ENCODE measurements at places on chromosomes 16 and 17. TPM values are rescaled to one million over a fixed set of nuclear protein-coding genes. Genes with fewer than 3 reads are reported as not detected.

DNA sequence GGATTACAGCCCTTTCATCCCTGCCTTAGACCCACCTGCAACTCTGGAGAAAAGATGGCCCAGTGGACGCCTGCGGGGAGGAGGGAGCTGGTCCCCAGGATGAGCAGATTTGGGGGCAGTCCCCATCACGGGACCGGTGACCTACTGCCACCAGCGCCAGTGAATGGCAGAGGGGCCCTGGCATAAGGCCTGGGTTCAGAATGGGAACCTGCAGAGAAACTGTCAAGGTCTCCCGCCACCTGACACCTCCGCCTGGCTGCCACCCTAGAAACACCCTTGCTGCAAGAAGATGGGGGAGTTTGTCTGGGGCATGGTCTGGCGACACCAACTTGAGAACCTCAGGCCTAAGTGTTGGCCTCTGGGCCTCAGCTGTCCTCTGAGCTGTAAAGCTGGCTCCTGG, 335.7 kb downstream of the SEC14L1 start:
- DNase-seq = no peak

- no peak for DNase-seq
These were observed 152.7 kb upstream of the CDH11 start for GRCh38 chr16:65274566-65274965.

- DNase-seq = no peak
These were observed 23.2 kb downstream of the COTL1 start for GRCh38 chr16:84594725-84595038.

- peak; percentile 54 for DNase-seq
These were observed 47.1 kb downstream of the SPACA3 start for GRCh38 chr17:33038740-33039139.

DNA sequence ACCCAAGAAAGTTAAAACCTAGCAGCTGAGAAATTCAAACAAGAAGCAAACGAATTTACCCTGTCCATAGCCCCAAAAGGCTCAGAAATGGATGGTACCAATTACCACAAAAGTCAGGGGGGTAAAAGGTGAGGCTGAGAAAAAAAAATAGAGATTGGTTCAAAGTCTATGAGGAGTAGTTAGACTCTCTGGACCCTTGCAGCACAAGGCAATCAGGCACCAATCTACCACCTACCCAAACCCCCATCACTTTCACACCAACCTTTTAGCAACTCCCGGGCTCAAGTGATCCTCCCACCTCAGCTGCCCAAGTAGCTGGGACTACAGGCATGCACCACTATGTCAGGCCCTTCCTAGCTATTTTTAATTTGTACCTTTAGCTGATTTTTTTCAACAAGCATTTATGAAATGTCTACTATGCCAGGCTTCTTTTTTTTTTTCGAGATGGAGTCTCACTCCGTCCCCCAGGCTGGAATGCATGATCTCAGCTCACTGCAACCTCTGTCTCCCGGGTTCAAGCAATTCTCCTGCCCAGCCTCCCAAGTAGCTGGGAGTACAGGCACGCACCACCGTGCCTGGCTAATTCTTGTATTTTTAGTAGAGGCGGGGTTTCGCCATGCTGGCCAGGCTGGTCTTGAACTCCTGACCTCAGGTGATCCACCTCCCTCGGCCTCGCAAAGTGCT, 40.8 kb downstream of the USP32 start:
- DNase-seq = no peak

DNA sequence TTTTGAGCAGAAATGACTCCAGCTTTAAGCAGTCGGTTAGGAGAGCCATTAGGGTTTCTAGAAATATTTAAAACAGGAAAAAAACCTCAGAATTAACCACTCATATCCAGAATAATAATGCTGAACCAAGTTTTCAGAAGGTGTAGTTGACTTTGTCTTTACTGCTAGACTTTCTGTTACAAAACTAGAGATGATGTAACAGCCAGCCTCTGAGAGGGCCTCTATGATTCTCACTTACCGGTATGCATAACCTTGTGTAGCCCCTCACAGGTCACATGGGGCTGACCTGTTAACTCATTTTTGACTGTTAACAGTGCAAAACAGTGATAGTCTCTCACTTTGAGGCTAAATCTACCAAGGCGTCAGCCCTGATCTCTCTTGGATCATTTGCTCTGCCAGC, 74.3 kb downstream of the TEX14 start:
- DNase-seq = no peak

DNA sequence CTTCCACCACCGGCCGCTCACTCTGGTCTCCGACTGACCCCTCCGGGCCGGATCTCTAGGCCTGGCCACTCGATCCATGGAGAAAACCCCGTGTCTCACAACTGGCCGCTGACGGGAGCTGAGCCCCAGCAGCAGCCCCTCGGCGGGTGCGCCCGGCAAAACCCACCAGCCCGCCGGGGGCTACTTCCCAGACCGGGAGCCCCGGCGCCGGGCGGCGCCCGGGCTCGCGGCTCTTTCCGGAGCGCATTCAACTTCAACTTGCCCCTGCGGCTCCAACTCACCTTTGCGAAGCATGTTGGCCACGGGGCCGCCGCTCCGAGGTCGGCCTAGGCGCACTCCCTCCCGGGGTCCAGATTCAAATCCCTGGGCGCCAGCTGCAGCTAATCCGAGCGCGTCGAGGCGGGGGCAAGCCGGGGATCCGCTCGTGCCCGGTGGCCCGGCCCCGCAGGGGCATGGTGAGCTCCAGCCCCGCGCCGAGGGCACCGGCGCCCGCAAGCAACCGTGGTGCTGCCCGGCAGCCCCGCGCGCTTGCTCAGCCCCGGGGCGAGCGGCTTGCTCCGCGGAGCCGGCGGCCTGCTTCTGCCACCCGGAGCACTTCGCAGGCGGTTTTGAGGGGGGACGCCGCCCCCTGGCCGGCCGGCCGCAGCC, 438 bp downstream of the RTN4RL1 start:
- DNase-seq = no peak

DNA sequence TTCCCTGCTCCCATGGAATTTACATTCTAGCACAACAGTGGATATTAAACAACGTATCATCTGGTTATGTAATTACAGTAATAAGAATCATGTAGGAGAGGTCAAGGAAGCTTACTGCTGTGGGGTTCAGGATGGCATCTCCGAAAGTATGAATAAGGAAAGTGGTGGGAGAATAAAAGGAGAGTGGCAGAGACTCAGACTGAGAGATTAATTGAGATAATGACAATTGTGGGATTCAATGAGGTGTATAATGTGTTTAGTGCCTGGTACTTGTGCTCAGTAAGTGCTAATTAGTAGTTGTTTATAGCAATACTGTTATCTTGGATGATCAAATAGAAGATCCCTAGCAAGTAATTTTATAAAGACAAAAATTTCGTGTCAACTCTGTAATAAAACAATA, 45.3 kb downstream of the NF1 start:
- no peak for DNase-seq

- no peak for DNase-seq
These were observed 2.4 kb downstream of the ABAT start for GRCh38 chr16:8676737-8677375.

GRCh38 chr17:48620461-48621139, 5.5 kb upstream of the HOXB8 start:
- no peak for DNase-seq

GRCh38 chr17:3316836-3317235, 18.7 kb upstream of the OR3A1 start:
- DNase-seq = no peak

GRCh38 chr17:14575471-14575953, 274.6 kb downstream of the HS3ST3B1 start:
- no peak for DNase-seq

GRCh38 chr16:58155839-58156238, 26.7 kb upstream of the CFAP20 start:
- DNase-seq = no peak

DNA sequence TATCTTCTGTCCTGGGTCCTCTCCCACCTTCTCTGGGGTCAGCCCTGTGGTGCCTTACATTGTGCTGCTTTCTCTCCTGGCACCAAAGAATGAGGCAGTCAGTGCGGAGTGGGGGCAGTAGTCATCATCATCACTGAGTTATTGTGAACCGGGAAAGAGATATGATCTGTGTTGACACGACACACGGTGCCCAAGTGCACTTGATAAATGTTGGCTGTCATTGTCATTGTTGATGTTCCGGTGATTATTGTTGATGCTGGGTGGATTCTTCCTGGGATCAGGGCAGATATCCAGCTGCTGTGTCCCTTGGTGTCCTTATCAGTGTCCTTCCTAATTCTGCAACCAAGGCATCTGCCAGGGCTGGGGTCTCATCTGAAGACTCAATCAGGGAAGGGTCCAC, 121.7 kb downstream of the ABCC6 start:
- no peak for DNase-seq

- DNase-seq = no peak
These were observed 80.9 kb upstream of the STAC2 start for GRCh38 chr17:39306509-39307212.

- no peak for DNase-seq
These were observed 77.1 kb downstream of the MRM3 start for GRCh38 chr17:859061-859823.

- DNase-seq = no peak
These were observed 37.9 kb downstream of the COTL1 start for GRCh38 chr16:84579936-84580335.

- DNase-seq = no peak
These were observed 120.1 kb downstream of the ABCA8 start for GRCh38 chr17:68835071-68835470.

GRCh38 chr16:12111223-12111622, 134.7 kb downstream of the SNX29 start:
- no peak for DNase-seq

DNA sequence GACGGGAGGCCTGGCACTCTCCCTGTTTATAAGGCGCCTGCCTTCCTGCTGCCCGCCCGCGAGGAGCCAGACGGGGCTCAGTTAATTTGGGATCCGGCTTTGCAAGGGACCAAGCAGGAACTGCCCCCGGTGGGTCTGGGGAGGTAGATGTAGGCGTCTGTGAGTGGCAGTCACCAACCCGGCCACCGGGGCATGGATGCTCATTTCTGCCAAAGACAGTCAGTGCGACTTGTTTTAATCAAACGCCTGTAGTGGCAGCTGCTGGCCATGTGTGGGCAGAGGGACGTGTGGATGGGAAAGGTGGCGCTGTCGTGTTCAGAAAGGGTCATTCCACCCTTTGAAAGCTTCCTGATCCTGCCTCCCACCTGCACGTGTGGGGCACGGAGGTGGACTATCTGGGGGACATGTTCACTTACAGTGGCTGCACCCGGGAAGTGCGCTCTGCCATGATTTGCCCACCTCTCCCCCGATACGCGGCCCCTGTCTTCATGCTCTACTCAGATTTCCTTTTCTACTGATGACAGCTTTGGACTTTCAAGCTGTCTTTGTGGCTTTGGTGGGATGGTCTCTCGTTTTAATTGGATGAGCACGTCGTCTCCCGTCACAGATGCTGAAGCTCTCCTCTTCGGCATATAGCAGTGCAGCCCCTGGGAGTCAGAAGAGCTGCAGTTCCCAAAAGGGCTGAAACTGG, 60.3 kb upstream of the CIBAR2 start:
- peak; percentile 16 for DNase-seq

GRCh38 chr16:58114827-58115825, 14.1 kb downstream of the CFAP20 start:
- DNase-seq = no peak

DNA sequence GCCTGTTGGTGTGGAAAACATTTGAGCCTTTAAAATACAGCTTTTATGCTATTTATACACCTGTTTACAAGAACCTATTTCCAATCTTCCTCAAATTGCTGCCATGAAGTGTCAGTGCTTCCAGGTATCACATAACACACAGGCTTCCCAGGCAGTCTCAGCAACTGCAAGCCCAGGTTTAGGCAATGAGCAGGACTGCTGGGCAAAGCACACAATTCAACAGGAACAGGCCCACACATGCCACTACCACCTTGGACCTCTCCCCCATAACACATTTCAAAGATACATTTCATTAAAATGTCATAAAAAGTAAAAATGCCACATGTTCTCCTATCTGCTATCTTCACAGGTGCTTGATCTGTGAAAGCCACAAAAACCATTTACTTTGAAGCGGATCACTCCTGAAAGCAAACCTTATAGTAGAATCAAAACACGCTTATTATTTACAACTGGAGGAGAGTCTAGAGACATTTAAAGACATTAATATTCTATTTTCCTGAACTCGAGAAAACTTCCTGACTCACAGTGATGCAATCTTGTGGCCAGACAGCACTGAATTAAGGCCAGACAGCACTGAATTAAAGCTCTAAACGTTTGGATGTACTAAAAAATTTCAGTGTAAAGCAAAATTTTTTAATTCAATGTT, 31.5 kb downstream of the ANKFY1 start:
- DNase-seq = no peak

DNA sequence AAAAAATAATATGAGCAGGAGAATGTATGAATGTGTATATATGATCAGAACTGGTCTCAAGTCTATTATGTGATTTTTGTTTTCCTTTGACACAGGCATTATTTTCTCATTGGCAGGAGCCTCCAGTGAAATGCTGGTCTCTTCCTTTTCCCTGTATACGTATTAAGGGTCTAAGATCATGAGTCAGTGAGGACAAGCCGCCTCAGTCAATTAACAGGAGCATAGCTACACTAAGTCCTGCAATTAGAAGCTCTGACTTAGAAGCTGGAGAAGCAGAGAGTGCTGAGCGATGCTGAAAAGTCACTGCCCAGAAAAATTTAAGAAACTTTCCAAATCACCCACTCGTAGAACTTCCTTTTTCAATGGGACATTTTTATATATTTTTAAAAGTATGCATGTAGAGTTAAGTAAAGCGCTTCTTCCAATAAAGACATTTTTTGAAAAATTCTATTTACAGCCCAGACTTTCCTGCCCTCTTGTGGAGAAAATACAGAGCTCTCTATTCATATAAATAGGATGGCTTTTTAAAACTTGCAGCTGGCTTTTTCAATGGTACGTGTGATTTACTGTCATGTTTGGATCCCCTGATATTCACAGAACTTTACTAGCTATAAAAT, 70.2 kb upstream of the PSMD7 start:
- DNase-seq = no peak

Gene CCR7
- total RNA-seq = 325 TPM

Gene IL17C
- total RNA-seq = 0.18 TPM

Gene CCT6B
- total RNA-seq = 0.95 TPM

Gene GNG13
- total RNA-seq = not detected

Gene CBX2
- total RNA-seq = 4.3 TPM

Gene EIF3C
- total RNA-seq = 952 TPM

Gene DNAH9
- total RNA-seq = not detected

Gene TMEM220
- total RNA-seq = 1.1 TPM

Data from activated CD4-positive, alpha-beta T cell treated with anti-CD3 and anti-CD28 coated beads for 36 hours (primary cell).